ENCODE measurements at places on chromosomes 5 and 9.

- DNase-seq = no peak
These were observed 42.3 kb upstream of the CLPTM1L start for GRCh38 chr5:1387059-1387755.

GRCh38 chr9:123359546-123359945 lies 3.5 kb downstream of the CRB2 start:
- no peak for DNase-seq

GRCh38 chr9:81108821-81109220 lies 580.5 kb downstream of the TLE1 start:
- no peak for DNase-seq

- no peak for DNase-seq
These were observed 102.1 kb upstream of the CEP78 start for GRCh38 chr9:78133751-78134150.

- DNase-seq = no peak
These were observed 184.1 kb downstream of the MARCHF11 start for GRCh38 chr5:15995341-15996052.

DNA sequence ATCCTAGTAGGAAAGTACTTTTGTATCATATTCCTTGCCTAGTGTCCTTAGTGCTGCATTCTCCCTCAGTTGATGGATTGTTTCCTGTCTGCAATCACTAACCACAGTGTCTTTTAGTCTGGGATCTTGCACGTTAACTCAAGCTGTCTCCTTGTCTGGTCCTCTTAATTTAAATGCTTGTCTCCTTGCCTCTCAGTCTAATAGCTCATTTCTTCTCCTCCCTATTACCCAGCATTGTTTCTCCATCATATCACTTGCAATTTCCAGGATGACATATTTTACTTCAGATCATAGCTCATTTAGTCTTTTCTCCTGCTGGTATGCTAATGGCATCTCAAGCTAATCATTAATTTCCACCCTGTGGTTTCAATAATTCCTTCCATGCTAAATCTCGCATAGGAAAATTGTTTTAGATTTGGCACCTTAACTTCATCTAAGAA lies 2052.0 kb upstream of the C9orf72 start:
- DNase-seq = no peak

GRCh38 chr9:27888661-27889295 lies 315.5 kb upstream of the C9orf72 start:
- DNase-seq = no peak

DNA sequence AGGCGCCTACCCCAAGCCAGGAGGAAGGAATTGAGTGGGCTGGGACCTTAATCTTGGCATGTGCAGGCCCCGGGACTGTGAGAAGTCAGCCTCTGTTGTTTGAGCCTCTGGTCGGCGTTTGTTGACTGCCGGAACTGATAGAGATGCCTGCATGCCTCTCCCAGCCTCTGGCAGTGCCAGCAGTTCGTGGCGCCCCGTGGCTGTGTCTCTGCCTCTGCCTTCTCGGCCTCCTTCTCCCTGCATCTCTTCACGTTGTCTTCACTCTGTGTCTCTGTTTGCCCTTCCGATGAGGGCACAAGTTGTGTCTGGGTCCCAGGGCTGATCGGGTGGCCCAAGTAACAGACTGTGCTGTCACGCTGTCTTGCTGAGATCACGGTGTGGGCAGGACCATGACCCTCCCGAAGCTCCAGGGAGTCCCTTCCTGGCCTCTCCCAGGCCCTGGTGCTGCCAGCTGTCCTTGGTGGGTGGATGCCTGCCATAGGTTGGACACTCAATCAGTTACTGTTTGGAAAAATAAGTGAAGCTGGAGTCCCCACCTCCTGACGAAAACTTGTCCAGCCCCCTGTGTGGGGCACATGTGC lies 133.5 kb upstream of the LPCAT1 start:
- DNase-seq = no peak

DNA sequence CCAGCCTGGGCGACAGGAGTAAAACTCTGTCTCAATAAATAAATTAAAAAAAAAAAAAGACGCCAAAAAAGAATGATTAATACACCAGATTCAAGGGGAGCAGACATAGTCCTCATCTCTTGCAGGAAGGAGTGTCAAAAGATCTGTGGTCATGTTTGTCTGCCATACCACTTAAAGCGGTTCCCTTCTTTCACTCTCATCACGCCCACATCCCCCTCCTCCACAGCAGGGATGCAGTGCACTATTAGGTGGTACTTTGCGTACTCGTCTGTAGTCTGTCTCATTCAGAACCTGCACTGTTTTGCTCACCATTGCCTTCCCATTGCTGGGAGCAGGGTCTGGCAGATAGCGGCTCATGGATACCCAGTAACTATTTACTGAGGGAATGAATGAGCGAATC lies 11.2 kb downstream of the CDHR2 start:
- no peak for DNase-seq

DNA sequence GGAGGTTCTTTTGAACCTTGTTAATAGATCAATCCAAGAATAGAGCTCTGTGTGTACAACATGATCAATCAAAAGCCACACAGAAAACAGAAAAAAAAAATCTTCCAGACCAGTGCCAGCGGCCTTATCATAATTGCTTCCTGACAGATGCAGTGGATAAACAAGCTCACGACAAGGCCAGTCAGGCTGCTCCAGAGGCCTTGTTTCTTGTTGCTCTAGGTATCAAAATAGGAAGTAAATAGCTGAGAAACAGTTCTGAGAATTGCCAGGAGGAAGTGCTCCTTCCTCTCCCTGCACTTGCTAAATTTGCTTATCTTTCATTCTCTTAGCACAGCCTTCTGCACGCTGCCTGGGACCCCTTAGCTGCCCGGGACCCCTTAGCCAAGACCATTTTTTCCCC lies 199.0 kb upstream of the TARS1 start:
- DNase-seq = no peak

- DNase-seq = no peak
These were observed 133.2 kb downstream of the TMEM174 start for GRCh38 chr5:73306078-73306719.

- no peak for DNase-seq
These were observed 319.2 kb downstream of the NSG2 start for GRCh38 chr5:174364676-174365075.

DNA sequence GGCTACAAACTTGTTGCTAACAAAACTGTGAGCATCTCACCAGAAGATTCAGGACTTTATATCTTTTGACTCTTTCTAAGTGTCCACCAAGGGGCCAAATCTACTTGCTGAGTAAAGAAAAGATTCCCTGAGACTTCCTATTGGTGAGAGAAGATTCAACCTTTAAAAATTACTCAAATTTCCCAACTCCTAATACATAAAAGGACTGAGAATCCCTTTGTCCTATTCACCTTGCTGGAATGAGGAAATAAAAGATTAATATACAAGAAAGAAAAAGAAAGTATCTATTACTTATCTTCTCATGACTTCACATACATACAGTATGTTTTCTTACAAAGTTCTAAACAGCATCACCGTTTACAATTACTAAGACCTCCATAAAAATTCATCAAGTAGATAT lies 47.9 kb upstream of the MYOT start:
- no peak for DNase-seq

- no peak for DNase-seq
These were observed 12.2 kb upstream of the CARD19 start for GRCh38 chr9:93083592-93084470.

DNA sequence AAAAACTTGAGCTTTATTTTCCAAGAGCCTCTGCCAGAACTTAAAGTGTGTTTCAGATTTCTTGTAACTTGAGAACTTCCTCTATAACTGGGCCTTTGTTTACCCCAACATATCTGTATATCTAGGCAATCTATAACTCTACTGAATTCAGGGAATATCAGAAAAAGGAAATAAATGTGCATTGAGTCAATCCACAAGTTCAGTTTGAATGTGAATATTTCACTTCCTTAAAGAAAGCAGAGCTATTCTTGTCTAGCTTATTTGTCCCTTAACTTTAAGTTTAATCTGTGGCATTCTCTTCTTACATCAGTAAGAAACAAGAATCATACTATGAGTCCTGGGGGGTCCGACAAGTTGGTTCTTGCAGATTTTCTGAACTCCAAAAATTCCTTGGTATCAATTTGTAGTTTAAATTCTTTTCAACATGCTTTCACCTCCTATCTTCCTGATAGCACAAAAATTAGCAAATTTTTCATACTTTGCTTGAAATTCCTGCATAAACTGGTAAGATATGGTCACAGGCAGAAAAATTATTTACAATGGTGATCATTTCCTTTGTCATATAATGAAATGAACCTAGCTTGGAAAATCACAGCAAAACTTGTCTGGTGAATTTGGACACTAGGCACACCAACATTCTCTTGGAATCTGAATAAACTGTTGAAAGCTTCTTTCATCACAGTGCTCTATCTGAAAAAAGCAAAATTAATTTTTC lies 19.8 kb upstream of the ITGA1 start:
- DNase-seq = no peak

DNA sequence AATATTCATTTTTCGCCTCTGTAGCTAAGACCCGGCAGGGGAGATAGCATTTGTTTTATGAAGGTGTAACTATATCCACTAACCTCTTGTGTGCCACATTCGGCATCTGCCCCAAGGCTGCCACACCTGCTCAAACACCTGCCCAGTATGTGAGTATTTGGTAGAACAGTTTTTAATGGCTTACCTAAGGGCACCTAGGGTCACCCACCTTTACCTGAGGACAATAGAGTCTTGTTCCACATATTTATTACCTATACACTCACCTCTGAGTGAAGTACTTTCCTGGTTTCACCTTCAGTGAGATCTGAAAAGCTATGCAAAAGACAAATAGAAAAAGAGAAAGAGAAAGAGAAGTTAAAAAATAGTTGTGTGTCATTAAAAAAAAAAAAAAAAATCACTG lies 68.0 kb upstream of the PIP5K1B start:
- DNase-seq = no peak

DNA sequence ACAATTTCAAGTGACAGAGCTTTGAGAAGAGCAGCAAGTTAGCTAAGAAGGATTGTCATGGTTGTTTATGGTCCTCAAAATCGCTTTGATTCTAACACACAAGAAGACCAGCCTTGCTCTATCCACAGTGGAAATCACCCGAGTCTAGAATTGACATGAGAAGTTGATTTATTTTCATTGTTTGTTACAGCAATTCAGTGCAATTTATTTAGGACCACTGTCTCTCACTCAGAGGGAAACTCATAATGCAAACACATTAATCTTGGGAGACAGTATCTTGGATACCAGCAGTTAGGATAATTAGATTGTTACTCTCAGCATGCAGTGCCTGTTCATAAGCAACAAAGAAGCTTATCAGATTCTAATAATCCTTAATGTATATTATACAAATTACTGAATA lies 498.9 kb downstream of the NTRK2 start:
- DNase-seq = no peak

DNA sequence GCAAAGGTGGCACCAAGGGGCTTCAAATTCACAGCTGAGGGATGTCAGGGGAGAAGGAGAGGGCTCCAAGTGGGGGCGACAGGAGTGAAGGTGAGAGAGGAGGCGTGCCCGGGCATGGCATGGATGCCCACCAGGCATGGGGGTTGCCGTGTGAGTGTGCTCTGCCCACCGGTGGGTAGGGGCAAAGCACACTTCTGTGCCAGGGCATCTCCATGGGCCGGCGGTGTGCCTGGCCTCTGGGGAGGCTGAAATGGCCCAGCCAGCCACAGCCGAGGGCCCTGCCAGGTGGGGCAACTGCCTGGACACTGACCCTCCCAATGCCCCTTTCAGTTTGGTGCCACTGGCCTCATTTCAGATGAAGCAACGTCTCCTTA lies 14.0 kb upstream of the RNU6ATAC start:
- no peak for DNase-seq

GRCh38 chr5:50697739-50698138 lies 31.3 kb downstream of the PARP8 start:
- no peak for DNase-seq

GRCh38 chr9:99069075-99069474 lies 35.8 kb upstream of the TGFBR1 start:
- no peak for DNase-seq

GRCh38 chr9:127626752-127627493 lies 14.8 kb downstream of the STXBP1 start:
- no peak for DNase-seq

All from activated CD8-positive, alpha-beta memory T cell treated with anti-CD3 and anti-CD28 coated beads for 1 hour (primary cell).